NCI-H2081 (cell line): ENCODE measurements at places on chromosomes 6 and 20.

GRCh38 chr6:48113130-48113529 is 2.1 kb upstream of the PTCHD4 start:
- no peak for DNase-seq

- DNase-seq, result no peak
Observed at GRCh38 chr6:132228894-132229293, 172.4 kb downstream of the MOXD1 start.

GRCh38 chr6:3348821-3349220 is 90.1 kb downstream of the PSMG4 start:
- no peak for DNase-seq

GRCh38 chr20:10771435-10772140 is 97.8 kb upstream of the JAG1 start:
- DNase-seq, result no peak

GRCh38 chr6:21823371-21823770 is 229.8 kb downstream of the SOX4 start:
- no peak for DNase-seq

DNA sequence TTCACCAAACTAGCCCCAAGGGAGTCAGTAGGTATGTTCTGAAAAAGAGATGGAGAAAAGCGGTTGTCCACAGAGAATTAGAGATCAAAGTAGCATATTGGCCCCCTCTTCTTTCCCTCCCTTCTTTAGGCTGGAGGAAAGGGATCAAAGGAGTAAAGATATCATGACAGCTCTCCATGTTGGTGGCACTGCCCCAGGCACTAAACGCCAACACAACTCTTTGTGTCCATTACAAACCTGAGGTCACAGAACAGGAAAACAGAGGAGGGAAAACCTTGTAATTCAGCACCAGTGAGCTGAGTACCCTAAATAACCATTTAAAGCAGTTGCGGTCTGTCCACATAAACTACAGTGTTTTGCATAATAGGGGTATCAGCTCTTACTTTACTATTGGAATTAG is 113.0 kb upstream of the TFAP2D start:
- no peak for DNase-seq

GRCh38 chr6:106086814-106087175 is 659 bp downstream of the PRDM1 start:
- no peak for DNase-seq

DNA sequence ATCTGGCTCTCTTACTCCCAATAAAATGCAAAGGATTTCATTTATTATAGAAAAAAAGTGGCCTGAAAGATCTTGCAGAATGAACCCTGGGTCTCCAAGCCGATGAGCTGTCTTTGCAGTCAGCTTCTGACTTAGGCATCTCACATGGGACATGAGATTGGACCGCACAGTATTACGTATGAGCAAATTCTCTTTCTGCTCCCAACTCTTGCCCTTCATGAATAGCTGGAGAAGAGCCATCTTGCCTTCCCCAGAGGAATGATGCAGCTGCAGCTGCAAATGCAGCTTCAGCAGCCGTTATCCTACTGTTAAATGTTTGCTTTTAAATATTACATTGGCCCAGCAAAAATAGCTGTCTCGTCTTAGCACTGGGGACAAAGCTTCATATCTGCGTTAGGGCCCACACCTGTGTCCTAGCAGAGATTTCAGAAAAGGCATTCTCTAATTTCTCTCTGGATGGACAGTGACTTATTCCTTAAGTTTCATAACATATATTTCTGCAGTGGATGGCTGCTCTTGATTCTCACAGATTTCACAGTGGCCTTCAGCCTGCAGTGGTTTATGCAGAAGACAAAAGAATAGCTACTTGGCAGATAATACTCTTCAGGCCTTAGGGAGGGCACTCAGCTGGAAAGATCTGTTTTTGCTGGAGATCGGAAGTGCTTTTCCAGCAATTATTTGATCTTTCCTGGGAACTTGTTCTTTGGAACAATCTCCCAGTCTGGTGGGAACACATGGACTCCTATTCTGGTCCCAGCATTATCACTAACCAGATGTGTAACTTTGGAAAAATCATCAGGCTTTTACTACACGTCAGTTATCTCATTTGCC is 129.2 kb downstream of the FYN start:
- DNase-seq, result no peak

GRCh38 chr6:102902471-102902870 is 1509.0 kb downstream of the GRIK2 start:
- no peak for DNase-seq

DNA sequence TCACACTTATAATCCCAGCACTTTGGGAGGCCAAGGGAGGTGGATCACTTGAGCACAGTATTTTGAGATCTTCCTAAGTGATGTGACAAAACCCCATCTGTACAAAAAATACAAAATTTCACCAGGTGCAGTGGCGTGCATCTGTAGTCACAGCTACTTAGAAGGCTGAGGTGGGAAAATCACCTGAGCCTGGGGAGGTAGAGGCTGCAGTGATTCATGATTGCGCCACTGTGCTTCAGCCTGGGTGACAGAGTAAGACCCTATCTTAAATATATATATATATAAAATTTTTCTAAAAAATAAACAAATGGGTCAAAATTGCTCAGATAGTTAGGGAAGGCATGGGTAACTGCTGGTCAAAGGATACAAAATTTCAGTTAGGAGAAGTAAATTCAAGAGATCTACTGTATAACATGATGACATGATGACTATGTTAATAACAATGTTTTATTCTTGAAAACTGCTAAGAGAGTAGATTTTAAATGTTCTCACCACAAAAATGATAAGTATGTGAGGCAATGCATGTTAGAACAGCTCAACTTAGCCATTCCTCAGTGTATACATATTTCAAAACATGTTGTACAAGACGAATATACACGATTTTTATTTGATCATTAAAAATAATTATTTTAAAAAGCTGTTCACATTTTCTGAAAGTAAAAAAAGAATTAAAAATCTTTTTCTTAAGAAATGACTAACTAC is 24.4 kb downstream of the TBC1D32 start:
- DNase-seq, result no peak
